ENCODE measurements at places on chromosomes 11 and 22.

DNA sequence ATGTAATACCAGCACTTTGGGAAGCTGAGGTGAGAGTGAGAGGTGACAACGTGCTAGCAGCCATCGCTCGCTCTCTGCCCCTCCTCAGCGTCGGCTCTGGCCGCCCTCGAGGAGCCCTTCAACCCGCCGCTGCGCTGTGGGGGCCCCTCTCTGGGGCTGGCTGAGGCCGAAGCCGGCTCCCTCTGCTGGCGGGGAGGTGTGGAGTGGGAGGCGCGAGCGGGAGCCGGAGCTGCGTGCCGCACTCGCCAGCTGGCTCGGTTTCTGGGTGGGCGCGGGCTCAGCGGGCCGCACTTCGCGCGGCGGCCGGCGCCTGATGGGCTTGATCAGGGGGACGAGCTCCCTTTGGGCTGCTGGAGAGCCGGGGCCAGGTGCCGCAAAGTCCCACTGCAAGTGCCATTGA lies 98.9 kb upstream of the UBASH3B start:
- peak; percentile 30 for DNase-seq

DNA sequence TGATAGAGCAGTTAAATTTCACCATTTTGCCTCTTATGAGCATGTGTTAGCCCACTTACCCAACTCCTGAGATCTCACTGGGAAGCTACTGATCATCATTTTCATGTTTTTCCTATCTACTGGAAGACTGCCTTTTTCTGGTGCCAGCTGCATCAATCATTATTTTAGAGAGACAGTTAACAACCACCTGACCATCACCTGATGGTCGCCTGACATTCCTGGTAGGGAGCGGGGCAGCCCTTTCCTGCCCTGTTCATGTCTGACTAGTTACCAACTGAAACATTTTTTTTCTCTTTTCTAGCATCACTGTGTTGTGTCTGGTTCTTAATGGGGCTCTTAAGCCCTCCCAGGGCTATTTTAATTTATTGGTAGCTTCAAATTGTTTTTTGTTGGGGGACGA lies 20.2 kb upstream of the PATL1 start:
- no peak for DNase-seq

GRCh38 chr11:16966930-16967671 lies 47.1 kb downstream of the PLEKHA7 start:
- DNase-seq: no peak

- DNase-seq: peak; percentile 57
These were observed 20.0 kb downstream of the TRMU start for GRCh38 chr22:46355369-46355995.

DNA sequence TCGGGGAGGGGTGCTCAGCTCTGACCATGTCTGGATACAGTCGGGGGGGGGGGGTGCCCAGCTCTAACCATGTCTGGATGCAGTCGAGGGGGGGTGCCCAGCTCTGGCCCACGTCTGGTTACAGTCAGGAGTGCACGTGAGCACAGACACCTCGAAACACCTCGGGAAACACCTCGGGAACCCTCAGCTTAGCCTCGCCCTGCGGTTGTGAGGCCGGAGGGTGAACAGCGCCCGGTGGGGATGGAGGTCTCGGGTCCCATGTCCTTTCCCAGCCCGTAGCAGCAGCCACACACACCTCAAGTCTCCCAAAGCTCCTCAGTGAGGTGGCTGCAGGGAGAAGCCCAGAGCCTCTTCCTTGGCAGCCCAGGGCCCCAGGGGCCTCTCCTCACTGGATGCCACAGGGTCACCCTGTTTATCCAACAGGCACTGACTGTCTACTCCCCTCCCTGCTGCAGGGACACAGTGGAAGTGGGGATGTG lies 2.1 kb downstream of the SIGIRR start:
- no peak for DNase-seq

DNA sequence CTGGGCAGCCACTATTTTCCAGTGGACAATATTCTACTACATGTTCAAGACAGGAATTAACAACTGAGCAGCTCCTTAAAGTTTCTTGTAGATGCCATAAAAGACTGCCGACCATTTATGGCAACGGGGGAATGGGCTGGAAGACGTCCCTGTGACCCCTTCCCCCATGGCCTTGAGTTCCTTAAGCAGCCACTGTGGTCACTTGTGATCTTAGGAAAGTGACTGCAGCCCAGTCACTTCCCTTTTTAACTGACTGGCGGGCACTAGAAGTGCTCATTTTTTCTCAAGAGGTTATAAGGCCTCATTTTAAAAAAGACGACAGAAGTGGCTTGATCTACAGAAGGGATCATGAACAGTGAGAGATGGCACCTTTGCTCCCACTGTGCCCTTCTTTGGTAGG lies 153.2 kb upstream of the NARS2 start:
- DNase-seq: no peak

DNA sequence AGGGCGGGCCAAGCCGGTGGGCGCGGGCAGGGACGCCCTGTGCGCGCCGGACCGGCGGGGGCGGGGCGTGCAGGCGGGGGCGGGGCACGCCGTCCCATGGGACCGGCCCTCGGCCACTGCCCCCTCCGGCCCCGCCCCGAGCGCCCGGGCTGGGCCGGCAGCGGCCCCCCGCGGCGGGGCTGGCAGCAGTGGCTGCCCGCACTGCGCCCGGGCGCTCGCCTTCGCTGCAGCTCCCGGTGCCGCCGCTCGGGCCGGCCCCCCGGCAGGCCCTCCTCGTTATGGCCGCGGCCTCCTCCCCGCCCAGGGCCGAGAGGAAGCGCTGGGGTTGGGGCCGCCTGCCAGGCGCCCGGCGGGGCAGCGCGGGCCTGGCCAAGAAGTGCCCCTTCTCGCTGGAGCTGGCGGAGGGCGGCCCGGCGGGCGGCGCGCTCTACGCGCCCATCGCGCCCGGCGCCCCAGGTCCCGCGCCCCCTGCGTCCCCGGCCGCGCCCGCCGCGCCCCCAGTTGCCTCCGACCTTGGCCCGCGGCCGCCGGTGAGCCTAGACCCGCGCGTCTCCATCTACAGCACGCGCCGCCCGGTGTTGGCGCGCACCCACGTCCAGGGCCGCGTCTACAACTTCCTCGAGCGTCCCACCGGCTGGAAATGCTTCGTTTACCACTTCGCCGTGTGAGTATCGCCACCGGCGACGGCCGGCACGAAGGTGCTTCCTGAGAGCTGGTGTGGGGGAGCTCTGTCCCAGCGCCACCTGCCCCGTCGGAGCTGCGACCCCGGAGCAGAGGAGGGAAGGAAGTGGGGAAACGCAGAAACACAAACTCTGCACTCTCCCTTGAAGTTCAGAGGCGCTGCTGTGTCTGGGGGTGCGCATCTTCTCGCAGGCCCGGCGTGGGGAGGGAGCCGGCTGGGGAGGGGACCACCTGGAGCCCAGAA lies at the start of gene KCNQ1:
Gene KCNQ1, plus strand, starts transcription at position 188 of the 925 bp plus-strand sequence. Its CDS starts 91 bp downstream, at position 279.
- DNase-seq: no peak

- DNase-seq: no peak
These were observed 40.1 kb downstream of the EIF4ENIF1 start for GRCh38 chr22:31449506-31449905.

DNA sequence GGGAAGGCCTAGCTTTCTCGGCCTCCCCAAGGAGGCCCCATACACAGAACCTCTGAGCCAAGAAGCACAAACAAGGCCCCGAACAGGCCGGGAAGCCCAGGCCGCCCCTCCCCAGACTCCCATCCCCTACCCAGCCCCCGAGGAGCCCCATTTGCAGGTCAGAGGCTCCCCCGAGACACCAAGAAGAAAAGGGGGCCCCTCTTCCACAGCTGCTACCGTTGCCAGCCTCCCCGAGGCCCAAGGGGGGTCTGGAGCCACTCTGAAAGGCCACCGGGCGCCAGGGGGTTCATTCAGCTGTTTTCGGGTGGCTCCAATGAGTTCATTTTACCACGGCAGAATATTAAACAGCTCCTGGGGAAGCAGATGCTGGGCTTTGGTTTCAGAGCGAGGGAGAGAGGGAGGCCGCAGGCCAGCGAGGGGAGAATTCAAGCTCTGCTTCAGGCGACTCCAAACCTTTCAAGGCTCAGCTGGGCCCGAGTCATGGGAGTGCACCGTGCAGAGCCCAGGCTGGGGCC lies 28.5 kb downstream of the MN1 start:
- no peak for DNase-seq

DNA sequence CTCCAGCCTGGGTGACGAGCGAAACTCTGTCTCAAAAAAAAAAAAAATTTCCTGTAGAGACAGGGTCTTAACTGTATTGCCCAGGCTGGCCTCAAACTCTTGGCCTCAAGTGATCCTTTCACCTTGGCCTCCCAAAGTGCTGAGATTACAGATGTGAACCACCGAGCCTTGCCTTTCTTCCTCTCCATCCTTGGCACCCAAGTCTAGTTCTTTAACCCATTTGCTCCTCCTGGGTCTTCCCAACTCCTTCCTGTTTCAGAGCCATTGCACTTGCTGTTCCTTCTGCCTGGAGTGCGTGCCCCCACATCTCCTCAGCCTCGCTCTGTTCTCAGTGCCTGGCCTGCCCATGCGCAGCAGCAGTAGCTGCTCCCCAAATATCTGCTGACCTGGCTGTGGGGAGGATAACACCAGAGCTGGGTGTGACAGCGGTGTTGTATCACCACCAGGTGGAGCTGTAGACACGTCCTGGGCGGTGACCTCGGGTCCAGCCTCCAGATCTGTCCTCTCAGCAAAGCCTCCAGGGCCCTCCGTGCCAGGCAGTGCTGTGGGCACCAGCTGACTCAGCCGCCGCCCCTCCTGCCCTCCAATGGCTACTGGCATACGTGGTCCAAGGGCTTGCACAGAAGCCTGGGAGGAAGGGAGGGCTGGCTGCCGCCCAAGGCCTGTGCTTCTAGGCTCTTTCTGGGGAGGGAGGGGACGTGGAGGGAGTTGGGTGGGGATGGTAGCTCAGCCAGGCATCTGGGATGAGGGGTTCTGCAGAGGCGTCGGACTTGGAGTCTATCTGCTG lies 22.0 kb downstream of the TEF start:
- peak; percentile 88 for DNase-seq

- no peak for DNase-seq
These were observed 365.0 kb downstream of the TBC1D22A start for GRCh38 chr22:47127441-47127871.

DNA sequence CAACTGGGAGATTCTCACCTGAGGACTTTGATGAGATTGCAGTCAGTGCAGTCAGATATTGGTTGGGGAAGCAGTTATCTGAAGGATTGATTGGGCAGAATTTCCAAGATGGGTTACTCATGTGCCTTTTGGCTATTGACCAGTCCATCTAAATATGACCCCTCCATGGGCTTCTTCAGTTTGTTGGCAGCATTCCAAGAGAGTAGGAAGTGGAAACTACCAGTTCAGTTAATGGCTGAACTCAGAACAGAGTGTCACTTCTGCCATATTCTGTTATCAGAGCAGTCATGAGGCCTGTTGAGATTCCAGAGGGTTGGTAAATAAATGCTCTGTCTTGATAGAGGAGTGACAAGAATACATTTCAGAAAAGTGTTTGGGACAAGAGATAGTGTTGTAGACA lies 71.0 kb downstream of the CYP2R1 start:
- DNase-seq: no peak

DNA sequence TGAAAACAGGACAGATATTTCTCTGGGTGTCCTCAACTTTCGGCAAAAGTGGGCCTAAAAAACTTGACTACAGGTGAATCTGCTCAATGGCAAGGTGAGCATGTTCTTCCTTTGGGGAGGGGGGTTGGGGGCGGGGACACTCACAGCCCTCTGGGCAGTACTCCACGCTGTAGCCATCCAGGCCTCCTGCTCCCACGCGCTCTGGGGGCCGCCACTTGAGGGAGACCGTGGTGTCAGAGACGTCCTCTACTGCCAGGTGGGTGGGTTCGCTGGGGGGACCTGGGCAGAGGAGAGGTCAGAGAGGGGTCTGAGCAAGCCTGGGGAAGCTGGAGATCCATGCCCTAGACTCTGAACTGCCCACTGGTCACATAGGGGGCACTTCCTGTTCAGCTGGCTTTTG lies 16.8 kb downstream of the MYBPC3 start:
- no peak for DNase-seq

- no peak for DNase-seq
These were observed 69.1 kb upstream of the MYOD1 start for GRCh38 chr11:17650127-17650911.
